Stimulated activated CD8-positive, alpha-beta memory T cell treated with anti-CD3 and anti-CD28 coated beads, Interleukin-4, amount 100 ng/mL, for 1 hour (primary cell): ENCODE measurements at places on chromosomes 5 and 9.

DNA sequence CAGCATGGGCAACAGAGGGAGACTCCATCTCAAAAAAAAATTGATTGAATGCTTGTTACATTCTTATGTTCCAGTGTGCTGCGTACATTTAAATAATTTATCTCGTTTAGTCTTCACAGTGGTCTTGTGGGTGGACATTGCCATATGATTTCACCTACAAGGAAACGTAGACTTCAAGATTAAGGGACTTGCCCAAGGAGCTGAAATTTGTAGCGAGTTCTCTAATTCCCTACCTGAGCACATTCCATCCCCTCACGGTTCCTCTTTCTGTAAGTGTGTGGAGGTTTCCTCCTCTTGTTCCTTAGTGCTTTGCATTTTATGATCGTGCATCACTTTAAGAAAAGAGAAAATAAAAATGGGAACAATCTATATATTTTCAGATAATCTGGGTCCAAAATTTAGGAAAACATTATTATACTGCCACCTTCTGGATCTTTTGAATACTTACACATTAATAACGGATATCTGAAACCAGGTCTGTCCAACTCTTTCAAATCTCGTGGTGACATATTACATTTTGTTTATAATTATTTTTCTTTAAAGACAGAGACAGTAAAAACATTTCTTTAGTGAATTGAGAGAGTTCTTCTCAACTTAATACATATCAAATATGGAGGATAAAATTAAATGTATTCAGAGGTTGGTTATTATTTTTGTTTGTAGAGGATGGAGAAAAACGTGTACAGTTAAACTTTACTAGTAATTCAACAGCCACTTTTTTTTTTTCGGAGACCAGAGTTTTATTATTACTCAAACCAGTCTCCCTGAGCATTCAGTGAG is 29.9 kb upstream of the C7 start:
- DNase-seq: no peak

DNA sequence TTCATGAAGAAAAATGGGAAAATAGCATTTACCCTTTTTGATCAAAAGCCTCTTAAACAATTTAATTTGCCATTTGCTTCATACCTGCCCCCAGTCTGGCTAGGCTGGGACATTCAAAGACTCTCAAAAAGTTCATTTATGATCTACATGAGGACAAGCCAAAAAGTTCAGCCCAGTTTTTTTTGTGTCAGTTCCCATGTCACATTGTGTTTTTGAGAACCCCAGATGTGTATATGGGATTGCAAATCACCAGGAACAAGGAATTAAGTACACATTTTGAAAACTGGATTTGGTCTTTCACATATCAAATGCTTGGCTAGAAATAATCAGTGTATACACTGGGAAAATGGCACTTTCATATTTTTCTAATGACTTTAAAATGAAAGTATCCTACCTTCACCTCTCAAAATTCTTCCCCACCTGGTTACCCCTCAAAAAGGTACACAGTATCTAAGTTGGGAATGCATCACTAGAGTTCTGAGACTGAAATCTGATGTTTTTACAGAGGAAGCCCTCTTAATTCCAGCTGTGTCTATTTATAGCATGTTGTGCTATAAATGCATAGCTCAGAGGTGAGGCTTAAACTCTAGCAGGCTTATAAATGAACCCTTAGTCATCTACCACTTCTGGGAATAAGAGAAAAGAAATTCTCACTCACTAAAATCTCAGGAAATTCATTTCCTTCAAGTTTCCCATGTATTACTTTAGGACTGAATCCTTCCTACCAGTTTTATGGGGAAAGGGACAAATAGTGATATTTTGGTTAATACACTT is 9.3 kb downstream of the STOM start:
- no peak for DNase-seq

DNA sequence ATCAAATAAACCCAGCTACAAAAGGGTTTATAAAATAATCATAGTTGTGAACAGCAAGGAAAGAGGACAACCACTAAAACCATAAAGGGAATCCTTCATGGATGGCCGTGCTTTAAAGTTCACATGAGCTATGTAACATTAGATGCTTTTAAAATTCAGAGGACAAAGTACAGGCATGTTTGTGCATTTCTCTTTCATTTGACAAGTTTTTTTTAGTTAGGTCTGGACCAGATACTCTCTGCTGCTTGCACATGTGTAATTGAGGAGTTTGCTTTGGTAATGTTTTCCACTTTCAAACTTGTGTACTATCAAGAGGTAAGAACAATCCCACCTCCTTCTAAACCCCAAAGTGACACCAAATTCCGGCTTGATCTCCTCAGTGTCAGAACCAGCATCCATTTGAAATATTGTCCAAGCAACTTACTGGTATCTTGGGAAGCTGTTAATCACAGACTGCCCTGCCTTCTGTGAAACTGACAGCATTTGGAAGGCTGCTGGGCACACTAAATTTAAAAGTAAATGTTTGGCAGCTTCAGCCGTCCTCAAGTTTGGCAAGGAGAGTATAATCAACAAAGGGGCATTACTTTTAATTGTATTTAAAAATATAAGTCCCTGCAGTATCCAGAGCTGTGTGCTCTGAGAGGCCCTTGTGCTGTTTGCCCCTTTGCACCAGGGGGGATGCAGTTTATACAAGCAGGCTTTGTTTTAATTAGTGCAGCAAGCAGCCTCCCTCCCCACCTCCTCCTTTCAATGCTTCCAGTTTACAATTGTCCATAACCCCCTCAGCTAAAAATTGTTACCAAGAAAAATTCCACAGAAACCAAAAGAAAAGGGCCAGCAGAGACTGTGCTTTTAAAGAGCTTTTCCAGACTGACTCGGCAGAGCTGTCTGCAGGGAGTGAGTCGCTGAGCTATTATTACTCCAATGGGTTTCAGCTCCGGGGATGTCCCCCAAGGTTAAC is 328.3 kb upstream of the MPDZ start:
- no peak for DNase-seq

DNA sequence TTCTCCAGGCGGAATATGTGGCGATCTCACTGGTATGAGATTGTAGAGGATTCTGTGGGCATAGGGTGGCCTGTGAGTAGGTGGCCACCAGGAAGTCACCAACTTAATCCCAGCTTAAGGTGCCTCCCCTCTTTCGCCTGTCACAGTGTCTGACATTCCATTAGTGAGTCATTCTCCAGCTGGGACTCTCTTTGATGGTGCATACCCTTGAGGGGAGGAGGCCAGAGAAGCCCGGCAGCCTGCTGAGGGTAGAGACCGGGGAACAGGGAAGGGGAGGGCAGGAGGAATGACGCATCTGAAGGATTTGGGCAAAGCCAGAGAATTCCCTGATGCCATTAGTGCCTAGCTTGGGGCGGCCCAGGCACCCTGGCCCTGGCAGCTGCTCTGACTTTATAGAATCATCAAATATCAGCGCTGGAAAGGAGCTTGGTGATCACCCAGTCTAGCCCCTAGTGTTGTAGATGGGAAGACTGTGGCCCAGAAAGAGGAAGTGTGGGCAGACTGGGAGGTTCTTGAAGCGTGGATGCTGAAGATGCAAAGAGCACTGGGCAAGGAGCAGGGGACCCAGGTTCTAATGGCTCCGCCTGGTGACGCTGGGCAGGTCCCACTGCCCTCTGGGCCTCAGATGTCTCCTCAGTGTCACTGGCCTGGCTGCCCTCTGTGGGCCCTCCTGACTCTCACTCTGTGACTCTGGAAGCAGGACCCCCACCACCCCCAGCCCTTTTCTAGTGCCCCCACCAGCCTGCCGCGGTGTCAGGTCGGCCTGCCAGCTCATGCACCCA is 41.4 kb downstream of the DAB2IP start:
- no peak for DNase-seq

DNA sequence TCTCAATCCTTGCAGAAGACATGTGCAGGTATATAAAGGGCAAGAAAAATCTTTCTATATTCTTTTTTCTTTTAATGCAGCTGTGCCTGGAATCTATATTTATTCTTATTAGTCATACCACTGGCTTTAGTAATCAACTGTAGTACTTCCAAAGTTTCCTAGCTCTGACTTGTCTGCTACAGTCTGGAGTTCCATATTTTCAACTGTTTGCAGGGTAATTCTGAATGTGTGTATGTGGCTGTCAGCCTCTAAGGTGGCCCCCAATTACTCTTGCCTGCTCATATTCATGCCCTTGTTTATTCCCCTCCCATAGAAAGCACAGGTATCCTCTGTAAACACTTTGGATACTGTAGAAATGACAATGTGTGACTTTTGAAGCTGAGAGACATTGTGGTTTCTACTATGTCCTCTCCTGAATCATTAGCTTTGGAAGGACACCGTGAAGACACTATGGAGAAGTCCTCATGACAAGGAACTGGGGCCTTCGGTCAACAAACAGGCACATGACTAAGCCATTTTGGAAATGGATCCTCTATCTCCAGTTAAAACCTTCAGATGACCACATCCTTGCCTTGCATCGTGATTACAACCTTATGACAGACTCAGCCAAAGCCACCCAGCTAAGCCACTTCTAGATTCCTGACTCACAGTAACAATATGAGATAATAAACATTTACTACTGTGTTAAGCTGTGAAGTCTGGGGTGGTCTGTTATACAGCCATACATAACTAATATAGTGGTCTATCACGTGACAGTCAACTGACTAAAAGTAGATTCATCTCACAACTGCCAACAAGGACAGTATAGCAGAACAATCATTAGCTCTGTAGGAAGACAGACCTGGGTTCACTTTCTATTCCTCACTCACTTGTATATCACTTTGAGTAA is 49.5 kb upstream of the SUSD1 start:
- no peak for DNase-seq

DNA sequence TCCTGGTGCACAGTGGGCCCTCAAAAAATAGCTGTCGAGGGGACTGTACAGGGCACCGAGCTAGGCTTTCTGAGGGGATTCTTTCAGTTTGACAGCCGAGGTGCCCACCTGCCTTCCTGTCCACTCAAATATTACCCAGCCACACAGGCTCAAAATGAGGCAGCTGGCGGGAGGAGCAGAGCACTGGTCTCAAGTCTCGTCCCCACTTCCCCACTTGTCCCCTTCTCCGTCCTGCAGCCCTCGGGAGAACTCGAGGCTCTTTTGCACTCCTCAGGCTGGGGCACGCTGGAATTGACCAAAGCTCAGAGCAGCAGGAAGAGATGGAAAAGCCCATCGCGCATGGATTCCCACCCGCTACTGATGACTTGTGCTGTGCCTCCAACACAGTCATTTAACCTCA is 185.2 kb downstream of the HSPA4 start:
- no peak for DNase-seq

DNA sequence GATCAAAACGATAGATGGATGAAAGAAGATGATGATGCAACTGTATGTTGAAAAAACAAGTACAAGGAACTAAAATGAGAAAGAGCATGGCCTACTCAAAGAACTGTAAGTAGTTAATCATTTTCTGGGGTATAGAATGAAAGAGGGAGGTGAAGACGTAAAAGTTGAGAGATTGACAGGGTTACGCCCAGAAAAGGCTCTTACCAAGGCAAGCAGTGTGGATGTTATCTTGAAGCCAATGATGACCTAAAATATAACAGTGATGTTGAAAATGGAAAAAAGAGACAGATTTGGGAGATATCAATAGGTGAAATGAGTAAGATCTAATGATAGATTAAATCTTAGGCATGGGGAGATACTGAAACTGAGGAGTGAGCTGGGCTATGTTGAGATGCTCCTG is 80.4 kb upstream of the GNAQ start:
- no peak for DNase-seq

GRCh38 chr5:80282054-80282453 is 26.2 kb upstream of the SERINC5 start:
- DNase-seq: no peak

GRCh38 chr5:168295574-168296201 is 4.2 kb downstream of the WWC1 start:
- no peak for DNase-seq

DNA sequence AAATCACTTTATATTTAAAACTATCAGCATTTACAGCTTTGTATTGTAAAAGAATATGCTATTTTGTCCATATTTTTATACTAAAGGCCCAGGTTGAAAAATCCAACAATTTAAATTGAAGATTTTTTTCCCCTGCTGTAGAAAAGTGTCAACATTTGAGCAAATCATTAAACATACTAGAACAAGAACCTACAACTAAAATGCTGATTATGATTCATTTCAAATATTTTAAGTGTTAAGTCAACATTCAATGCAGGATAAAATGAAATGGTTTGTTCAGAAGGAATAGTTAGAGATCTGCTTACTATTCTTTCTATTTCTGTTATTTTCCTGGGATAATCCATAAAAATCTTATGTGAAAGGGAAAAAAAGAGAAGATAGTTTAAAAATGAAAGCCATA is 866.5 kb upstream of the DMAC1 start:
- DNase-seq: no peak

GRCh38 chr5:134813407-134813806 is 32.4 kb upstream of the C5orf24 start:
- DNase-seq: no peak

GRCh38 chr9:7983490-7983889 is 183.9 kb upstream of the DMAC1 start:
- DNase-seq: no peak

- DNase-seq: no peak
These were observed 31.0 kb upstream of the NFIB start for GRCh38 chr9:14344941-14345353.

GRCh38 chr5:82301190-82301589 is 23.0 kb upstream of the RPS23 start:
- DNase-seq: no peak

DNA sequence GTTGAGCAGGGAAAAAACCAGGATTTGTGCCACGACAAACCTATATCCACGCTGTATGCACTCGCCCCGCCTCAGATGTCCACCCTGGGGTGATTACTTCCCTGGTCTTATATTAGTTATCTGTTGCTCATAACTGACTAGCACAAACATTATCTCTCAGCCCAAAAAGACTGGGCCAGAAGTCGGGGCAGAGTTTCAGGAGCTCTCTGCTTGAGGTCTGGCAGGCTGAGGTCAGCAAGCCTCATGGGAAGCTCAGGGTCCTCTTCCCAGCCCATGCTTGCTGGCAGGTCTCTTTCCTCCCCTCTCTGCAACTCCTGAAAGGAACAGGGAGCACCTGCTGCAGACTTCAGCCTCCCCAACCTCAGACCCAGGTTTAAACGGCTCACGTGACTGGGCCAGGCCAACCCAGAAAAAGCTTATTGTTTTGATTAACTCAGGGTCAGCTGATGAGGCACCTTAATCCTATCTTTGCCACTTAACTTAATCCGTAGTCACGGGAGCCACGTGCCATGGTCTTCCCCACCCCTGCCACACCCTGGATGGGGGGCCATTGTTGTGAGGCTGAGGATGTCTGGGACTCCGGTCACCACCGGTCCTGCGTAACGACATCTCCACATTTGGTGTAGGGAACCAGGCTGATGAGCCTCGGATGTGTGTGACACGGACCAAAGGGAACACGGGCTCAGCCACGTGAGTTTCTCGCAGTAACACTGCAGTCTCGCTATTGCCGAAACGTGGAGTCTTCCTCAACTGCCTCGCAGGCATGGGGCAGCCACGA is 123.7 kb upstream of the IRX4 start:
- no peak for DNase-seq

DNA sequence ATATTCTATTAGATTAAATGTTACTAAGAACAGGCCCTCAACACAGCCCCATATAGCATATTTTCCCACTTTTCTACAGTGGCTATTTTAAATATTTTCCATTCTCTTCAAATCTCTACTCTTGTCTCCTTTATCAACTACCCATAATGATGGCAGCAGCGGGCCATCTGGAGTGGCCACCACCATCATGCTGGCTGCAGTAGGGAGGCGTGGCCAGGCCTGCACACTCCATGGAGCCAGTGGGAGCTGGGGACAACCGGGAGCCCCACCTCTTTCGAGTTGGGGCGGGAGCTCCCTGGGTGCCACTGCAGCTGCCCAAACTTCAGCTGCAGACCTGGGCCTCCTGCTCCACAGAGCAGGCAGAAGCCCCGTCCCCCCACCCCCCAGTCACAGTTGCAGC is 98.4 kb upstream of the RANBP6 start:
- no peak for DNase-seq
